ENCODE measurements at places on chromosomes 6 and 20.

GRCh38 chr6:134584847-134585516 lies 267.1 kb upstream of the SGK1 start:
- DNase-seq = no peak

GRCh38 chr6:151675746-151676459 lies 131.6 kb upstream of the ESR1 start:
- DNase-seq = no peak

GRCh38 chr6:167237438-167238145 lies 53.5 kb upstream of the UNC93A start:
- DNase-seq = no peak

DNA sequence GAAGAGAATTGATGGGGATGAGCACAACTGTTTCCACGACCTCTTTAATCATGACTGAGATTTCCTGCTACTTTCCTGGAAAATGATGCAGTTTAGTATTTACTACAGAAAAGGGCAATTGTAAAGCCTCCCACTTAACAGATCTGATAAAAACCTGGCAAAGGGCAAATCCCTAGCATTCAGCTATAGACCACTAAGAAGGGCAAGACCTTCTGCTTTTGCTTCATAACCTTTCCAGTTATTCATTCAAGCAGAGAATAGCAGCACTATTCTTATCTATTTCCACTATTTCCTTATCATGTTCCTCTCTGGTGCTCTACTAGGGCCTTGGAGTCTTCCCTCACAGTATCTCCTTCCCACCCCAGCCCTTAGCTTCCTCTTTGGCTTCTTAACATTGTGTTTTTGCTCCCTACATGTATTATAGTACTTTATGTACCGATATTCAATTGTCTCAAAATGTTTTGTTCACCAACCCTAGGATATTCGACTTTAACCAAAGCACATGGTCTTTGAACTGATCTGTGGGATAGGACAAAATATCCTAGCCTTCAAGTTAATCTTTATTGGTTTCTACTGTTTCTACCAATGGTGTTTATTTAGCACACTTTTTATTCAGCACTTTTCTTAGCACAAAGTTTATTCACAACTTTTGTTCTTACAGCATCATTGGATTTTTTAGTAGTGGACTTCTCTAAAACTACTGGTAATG lies 32.7 kb upstream of the MANEA start:
- DNase-seq = no peak

- DNase-seq = peak; percentile 71
These were observed 255.9 kb downstream of the SYNE1 start for GRCh38 chr6:152380993-152381898.

GRCh38 chr20:21240394-21240793 lies 62.7 kb upstream of the XRN2 start:
- peak; percentile 8 for DNase-seq

DNA sequence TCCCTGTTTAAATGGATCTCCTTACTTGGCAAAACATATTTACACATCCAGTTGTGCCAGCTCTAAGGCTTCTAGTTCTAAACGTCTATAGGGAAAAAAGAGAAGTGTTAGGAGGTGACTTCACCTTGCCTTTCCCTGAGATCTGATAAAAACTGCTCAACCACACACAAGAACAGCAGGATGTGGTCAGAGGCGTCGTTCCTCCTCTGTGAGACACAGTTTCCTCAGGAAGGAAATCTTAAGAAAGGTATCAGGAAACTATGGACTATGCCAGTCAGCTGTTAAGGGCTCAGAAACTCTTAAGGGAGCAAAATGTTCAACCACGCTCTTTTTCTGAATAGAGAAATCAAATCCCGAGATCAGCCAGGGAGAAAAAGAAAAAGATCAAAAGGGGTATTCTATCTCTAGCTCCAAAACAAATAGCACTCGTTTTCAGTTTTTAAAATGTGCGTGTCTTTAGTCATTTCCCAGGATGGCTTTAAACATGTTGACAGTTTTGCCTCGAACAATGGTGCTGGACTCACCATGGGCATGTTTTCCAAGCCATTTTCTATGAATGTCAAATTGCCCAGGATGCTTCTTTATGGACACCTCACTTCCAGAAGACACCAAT lies 154.5 kb downstream of the HACE1 start:
- no peak for DNase-seq

All from ureter (tissue), 1 donor.